ENCODE measurements at places on chromosomes 13 and 19. TPM values are rescaled to one million over a fixed set of nuclear protein-coding genes. Genes with fewer than 3 reads are reported as not detected.

Gene SERTAD1
- total RNA-seq, result 5.1 TPM

Gene CCL25
- not detected for total RNA-seq

Gene MISP
- total RNA-seq, result 0.28 TPM

Gene PTGER1
- 1.2 TPM for total RNA-seq

Gene ZNF844
- total RNA-seq, result 9.7 TPM

Gene SIGLEC12
- not detected for total RNA-seq

Gene LENG9
- 3.3 TPM for total RNA-seq

Gene ERVV-1
- total RNA-seq, result 0.35 TPM

Gene SLC25A41
- total RNA-seq, result not detected

Gene ACER1
- total RNA-seq, result not detected

Gene TYROBP
- total RNA-seq, result not detected

Gene AMER2
- total RNA-seq, result 0.62 TPM

Gene KLHL1
- total RNA-seq, result not detected
